ENCODE measurements at places on chromosomes 1 and 21.
A peak's percentile ranks its signal among the peaks of the same experiment; 100 is the strongest.

GRCh38 chr1:114585231-114585630 is 3.8 kb upstream of the BCAS2 start:
- DNase-seq = no peak

DNA sequence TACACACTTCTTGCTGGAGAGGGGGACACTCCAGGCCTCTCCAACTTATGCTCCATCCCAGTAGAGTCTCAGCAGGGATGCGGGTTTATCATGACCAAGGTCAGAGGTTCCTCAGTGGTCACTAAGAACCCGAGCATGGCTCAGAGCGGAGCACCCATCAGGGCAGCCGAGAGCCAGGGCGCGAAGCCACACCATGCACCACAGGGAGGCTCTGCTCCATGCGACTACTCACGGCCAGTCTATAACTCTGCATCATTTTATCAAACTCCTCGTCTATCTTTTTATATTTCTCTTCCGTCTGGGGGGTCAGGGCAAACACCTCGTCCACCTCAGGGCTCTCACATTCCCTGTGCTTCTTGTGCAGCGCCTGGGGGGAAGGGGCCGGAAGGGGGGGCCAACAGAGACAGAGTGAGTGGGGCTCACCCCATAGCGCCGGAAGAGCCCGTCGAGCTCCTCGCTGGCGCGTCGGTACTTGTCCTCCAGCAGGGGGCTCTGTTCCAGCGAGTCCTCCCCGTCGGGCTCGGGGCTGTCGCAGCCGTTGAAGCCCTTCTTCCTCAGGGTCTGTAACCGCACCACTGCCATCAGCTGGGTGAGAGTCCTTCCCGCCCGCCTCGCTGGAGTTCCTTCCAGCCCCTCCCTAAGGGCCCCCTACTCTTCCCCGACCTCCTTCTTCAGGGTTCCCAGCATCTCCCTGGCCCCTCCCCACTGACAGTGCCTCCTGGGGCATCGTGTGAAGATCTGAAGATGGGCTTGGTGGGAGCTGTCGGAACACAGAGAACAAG is 20.0 kb downstream of the MEF2D start:
- no peak for DNase-seq

DNA sequence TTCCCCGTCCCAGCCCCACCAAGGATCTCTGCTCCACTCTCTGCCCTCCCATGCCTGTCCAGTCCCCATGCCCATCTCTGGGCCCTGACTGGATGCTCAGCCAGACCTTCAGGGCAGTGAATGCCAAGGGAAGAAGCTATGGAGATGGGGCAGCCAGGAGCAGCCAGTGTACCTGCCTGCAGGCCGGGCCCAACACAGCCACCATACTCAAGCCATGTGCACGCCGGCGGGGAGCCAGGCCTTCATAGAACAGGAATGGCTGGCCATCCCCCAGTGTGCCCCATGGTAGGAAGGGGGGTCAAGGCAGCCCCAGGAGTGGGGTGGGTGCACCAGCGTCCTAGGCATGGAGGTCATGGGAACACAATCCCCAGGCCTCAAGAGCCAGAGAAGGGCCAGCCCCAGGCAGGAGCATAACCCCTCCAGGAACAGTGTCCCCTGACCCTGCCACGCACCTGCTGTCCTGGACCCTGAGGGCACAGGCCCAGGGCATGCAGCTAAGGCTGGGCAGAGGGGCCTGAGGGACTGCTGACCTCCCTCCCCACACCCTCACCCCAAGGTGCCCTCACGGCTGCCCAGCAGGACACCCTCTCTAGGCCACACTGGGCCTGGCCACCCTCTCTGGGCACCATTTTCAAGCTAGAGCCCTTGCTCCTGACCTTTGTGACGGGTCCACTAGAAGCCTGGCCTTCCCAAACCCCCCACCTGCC is 20.3 kb upstream of the ARF1 start:
- no peak for DNase-seq

GRCh38 chr1:216805233-216805632 is 82.0 kb upstream of the ESRRG start:
- no peak for DNase-seq

DNA sequence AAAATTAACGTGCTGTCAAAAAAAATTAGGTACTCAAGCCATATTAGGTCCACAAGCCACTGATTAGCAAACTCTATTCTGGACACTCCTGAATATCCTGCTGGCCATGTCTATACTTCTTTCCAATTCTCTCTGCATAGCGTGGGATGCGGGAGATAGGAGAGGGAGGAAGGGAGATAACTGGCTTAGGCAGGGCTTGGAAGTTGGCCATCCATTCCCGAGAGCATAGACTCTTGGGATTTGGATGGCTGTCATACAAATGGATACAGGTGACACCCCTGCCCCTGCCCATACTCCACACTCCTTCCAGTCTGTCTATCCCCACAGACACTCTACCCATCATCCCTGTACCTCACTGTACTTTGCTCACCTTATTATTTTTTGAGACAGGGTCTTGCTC is 2.3 kb upstream of the PRELP start:
- DNase-seq = peak; percentile 56

DNA sequence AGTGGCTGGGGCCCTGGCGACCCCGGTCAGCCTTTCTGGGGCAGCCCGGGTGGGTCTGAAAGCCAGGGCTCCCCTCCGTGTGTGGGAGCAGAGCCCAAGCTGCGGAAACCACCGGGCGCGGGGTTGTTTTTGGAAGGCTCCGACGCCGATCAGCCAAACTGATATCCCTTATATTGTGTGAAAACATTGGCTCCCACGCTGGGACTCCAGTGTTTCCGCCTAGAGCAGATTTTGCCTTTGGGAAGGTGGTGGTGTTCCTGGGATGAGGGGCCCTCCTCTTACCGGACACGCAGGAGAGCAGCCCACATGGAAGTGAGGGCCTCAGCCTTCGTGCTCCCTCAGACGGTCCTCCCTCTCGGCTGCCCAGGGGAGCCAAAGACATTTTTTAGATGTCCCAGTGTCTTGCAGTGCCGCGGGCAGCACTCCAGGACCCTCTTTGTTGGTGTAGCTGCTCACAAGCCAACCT is 54.3 kb downstream of the NGF start:
- DNase-seq = peak; percentile 63

- DNase-seq = peak; percentile 32
These were observed 36.3 kb downstream of the RSPH1 start for GRCh38 chr21:42459546-42460215.

- no peak for DNase-seq
These were observed 120.3 kb downstream of the ATG4C start for GRCh38 chr1:62903982-62904855.

DNA sequence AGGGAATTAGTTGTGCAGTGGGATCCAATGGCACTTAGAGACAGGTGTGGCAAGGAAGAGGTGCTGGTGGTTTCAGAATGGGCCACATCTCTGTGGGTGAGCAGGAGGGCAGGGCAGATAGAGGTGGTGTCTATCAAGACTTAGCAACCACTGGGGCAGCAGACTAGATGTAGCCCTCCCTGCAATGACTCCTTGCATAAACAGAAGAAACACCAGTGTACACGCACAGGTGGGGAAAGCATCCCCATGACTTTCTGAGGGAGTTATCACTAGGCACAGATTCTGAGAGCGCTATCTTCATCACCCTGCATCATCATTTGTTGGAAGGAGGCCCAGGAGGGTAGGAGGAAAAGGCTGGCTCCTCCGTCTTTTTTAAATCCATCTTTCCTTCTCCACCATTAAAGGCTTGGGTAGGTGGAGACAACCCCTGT is 58.4 kb downstream of the PLXNA2 start:
- no peak for DNase-seq

DNA sequence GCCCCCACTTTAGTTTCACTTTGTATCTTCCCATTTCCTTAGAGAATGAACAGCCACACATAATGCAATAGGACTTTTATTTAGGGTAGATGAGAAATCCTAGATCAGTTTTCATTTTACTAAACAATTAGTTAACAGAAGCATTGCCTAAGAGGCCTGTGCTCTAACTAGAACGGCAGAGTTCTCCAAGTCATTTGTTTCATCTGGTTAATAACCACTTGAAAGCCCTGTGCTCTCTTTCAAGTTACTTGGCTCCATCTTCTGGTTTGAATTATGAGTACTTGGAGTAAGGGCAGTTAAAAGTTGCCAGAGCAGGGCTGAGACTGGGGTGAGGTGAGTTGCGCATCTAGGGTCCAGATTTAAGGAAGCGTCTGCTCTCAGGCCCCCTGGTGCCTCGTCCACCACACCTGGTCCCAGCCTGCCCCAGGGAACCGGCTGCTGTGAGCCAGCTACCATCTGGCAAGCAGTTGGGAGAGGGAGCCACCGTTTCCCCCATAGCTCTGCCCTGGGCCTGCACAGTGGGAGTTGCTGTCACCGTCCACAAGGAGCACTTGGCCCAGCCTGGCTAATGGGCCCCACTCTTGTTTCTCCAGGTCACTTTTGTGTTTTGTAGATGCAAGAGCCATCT is 18.1 kb upstream of the SLC44A3 start:
- DNase-seq = no peak

GRCh38 chr1:151340870-151341754 is 5.9 kb downstream of the RFX5 start:
- no peak for DNase-seq

DNA sequence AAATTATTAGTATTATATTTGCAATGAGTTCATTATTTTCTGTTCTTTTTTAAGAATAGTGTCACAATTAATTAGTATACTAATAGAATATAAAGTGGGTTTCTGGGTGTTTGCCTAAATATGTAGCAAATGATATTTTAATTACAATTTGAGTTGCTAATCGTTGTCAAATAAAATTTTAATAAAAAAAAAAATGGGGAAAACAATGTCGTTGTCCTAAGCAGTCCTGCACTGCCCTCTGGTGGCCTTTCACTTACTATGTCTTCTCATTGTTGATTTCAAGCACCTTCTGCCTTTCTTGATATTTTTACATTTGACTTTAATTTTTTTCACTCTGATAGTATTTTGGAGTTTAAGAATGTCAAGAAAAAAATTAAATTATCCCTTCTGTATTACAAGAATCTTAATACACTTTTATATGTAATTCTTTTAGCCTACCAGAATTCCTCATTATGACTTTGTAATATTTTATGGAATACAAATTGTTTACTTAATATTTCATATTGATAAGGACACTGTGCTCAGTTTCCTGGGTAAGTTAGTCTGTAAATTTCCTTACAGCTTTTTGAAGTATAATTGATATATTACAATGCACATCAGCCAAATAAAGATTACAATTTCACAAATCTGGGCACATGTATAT is 104.5 kb upstream of the FMN2 start:
- DNase-seq = peak; percentile 46

Measured in tibial artery (tissue), 4 donors.